ENCODE measurements at places on chromosomes 4 and X. TPM values are rescaled to one million over a fixed set of nuclear protein-coding genes. Genes with fewer than 3 reads are reported as not detected.

GRCh38 chr4:88697588-88698329 lies at the start of gene NAP1L5:
NAP1L5 (minus strand) TSS chr4:88697829; CDS start chr4:88697754, 75 bp downstream.
- peak within 1 kb of the TSS; percentile 93 for H3K27ac ChIP-seq
- H3K4me1 ChIP-seq, result peaks cover 25% of the 10 kb centered on the region
- DNase-seq, result peak; percentile 86
- H3K36me3 ChIP-seq, result peaks cover 12% of the 10 kb centered on the region

DNA sequence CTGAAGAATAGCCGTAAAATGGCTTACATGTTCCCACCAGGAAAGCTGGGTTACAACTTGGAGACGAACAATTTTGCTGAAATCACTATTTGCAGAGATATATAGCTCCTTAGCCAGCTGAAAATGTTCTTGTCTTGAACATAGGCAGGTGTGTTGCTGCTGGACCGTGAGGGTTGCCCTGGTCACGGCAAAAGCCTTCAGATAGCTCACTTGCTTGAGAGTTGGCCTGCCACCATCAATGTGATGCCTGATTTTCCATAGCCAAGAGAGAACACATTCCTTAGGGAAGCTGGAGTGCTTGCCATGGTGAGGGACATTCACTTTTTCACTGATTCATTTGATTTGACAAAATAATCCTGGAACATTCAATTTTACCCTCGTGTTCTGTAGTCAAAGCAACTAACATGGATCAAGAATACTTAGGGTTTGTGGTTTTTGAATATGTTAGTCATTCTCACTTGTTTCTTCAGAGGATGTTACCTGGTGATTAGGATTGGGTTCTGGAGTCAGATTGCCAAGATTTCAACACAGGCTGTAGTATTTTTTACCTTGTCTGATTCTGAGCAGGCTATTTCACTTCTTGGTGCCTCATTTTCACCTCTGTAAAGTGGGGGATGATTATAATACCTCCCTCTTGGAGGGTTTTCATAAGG lies 536.9 kb downstream of the RAPGEF2 start:
- no peak overlapping the region for H3K4me3 ChIP-seq
- H3K4me1 ChIP-seq, result no peaks in the 10 kb centered on the region
- no peaks in the 10 kb centered on the region for H3K27me3 ChIP-seq
- no peak for DNase-seq
- H3K36me3 ChIP-seq, result no peaks in the 10 kb centered on the region

Gene GJB1
- not detected for polyA plus RNA-seq

DNA sequence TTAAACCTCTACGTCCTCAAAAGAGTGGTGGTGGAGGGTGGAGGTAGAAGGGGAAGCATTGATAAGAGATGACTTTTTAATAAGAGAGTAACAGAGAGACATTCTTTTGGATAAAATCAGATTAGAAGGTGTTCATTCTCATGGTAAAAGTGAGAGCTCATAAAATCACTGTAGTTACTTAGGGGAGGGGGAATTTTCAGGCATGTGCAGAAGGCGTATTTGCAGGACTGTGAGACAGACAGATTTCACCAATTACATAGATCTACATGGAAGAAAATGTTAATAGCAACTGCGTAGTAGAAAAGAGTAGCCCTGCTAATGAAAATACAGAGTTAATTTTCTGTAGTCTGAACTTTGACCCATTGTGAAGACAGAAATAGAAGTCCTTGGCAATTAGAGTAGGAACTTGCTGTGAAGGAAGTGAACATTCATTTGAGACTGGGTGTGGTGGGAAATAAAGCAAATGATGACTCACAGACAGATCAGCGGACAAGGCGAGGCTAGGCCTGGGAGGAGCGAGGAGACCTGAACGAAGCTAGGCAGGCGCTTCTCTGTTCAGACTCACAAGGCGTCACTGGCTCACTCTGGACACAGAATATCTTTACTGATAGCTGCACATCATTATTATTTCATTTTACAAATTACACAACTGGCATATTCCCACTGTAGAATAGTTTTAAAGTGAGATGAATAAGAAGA lies 57.2 kb upstream of the FAM9C start:
- H3K36me3 ChIP-seq, result peaks cover 6% of the 10 kb centered on the region
- no peak overlapping the region for H3K4me3 ChIP-seq
- DNase-seq, result peak; percentile 30
- peaks cover 42% of the 10 kb centered on the region for H3K4me1 ChIP-seq
- peaks cover 2% of the 10 kb centered on the region for H3K27me3 ChIP-seq
- H3K27ac ChIP-seq, result peak overlapping the region; percentile 83

DNA sequence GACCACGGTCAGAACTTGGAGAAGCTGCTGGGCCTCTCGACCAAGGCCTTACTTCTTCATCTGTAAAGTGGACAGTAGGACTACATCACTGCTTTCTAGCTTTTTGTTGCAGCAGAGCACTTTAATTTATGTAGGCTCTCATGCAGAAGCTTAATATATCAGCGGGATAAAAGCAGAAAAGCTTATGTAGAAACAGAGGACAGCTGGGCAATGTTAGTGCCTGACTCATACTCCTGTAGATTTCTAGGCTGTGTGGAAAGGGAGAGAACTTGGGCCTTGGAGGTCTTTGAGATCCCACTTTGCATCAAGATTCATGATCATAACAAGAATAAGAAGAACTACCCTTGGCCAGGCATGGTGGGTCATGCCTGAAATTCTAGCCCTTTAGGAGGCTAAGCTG lies 91.2 kb downstream of the ARHGAP10 start:
- no peak for DNase-seq
- peaks cover 30% of the 10 kb centered on the region for H3K4me1 ChIP-seq
- H3K27me3 ChIP-seq, result peaks cover 3% of the 10 kb centered on the region
- peaks cover 13% of the 10 kb centered on the region for H3K36me3 ChIP-seq

Gene RS1
- not detected for polyA plus RNA-seq

DNA sequence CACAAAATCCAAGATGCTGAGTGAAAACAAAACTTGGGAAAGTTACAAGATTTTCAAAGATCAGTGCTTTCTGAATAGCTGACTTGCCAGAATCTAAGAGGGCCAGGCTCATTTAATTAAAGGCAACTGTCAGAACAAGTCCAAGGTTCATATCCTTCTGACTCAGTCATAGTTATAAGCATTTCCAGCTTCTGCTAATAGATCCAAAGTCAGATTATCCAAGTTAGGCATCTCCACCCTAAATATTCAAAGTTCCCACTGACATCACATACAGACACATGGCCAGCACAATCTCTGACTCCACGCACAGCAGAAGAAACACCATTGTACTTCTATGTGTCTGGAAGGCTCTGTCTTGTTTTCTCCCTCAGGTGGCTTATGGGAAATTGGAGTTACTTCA lies 41.8 kb downstream of the GASK1B start:
- DNase-seq, result no peak
- no peaks in the 10 kb centered on the region for H3K4me1 ChIP-seq
- no peaks in the 10 kb centered on the region for H3K36me3 ChIP-seq
- peaks cover 2% of the 10 kb centered on the region for H3K27me3 ChIP-seq
- no peak overlapping the region for H3K27ac ChIP-seq
- H3K4me3 ChIP-seq, result no peak overlapping the region

GRCh38 chr4:55242506-55242905 lies 103.5 kb upstream of the SRD5A3 start:
- H3K4me1 ChIP-seq, result peaks cover 16% of the 10 kb centered on the region
- H3K27me3 ChIP-seq, result peaks cover 5% of the 10 kb centered on the region
- no peaks in the 10 kb centered on the region for H3K36me3 ChIP-seq
- no peak overlapping the region for H3K4me3 ChIP-seq

Gene PHKA1
- polyA plus RNA-seq, result not detected

DNA sequence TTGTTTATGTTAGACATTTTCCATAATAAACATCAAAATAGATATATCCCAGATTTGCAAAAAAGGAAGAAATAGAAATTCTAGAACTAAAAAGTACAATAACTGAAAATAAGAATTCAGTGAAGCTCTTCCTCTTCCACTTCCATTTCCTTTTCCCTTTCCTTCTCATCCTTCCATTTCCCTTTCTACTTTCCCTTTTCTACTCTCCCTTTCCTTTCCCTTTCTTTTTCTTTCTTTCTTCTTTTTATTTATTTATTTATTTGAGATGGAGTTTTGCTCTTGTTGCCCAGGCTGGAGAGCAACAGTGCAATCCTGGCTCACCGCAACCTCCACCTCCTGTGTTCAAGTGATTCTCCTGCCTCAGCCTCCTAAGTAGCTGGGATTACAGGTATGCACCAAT lies 30.6 kb upstream of the OPHN1 start:
- no peak overlapping the region for H3K4me3 ChIP-seq
- no peaks in the 10 kb centered on the region for H3K36me3 ChIP-seq
- no peak overlapping the region for H3K27ac ChIP-seq
- no peak for DNase-seq

DNA sequence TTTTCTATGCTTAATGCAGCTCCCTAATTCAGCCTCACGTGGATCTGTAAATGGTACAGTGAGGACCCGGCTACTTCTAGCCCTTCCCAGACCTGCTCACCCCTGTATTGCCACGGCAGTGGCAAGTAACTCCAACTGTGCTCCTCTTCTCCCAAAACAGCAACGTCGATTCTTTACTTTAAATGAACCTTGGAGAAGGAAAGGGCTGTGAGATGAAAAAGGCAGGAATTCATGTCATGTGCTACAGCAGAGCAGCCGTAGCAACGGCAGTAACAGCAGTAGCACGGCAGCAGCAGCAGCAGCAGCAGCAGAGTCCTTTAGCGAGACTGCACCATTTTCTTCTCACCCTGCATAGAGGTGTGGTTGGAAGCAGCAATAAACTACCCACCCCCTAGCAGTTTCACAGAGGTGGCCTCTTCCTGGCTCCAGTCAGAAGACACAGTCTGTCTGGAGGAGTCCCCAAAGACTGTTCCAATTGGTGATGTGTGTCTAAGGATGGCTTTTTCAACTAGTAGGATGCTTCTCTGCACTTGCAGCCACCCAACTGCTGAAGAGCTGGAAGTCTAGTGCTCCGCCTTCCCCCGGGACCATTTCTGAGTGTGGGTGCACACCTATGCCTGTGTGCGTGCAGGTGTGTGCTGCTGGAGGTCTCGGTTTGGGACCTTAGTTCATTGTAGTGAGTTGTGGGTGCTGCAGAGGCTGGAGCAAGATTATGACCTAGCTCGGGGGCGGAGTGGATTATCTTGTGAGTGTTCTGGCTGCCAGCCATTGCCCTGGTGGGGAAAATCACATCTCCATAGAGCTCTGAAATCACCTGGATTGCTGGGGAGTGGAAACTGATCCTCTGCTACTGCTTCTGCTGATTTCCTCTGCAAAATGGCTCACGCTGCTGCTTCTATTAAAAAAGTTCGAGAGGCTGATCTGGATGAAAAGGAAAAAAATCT lies 67.2 kb downstream of the ANK2 start:
- no peak for DNase-seq
- H3K4me3 ChIP-seq, result no peak overlapping the region
- H3K27me3 ChIP-seq, result no peaks in the 10 kb centered on the region

All from immature natural killer cell (primary cell).